ENCODE measurements at places on chromosomes 12 and 14.

- DNase-seq = no peak
Measured at GRCh38 chr12:22116376-22116775, 70.4 kb downstream of the CMAS start.

DNA sequence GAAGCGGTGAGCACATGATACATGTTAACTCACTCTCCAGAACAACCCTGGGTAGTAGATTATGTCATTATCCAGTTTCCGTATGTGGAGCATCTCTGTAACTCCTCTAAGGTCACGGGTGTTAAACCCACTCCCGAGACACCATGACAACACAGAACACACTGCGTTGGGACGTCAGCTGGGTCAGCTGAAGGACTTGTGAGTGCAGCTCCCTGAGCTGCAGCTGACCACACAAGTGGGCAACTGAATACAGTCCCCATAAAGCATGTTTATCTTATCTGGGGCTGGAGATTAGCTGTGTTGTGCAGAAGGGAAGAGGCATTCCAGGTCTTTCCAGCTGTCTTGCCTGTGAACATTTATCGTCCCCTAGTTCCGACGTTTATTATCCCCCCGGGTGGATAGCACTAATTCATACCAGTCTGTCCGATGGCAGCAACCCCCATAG lies 211.5 kb downstream of the CHST11 start:
- DNase-seq = no peak

GRCh38 chr12:9973949-9974348 lies 2.7 kb downstream of the CLEC12A start:
- DNase-seq = no peak

DNA sequence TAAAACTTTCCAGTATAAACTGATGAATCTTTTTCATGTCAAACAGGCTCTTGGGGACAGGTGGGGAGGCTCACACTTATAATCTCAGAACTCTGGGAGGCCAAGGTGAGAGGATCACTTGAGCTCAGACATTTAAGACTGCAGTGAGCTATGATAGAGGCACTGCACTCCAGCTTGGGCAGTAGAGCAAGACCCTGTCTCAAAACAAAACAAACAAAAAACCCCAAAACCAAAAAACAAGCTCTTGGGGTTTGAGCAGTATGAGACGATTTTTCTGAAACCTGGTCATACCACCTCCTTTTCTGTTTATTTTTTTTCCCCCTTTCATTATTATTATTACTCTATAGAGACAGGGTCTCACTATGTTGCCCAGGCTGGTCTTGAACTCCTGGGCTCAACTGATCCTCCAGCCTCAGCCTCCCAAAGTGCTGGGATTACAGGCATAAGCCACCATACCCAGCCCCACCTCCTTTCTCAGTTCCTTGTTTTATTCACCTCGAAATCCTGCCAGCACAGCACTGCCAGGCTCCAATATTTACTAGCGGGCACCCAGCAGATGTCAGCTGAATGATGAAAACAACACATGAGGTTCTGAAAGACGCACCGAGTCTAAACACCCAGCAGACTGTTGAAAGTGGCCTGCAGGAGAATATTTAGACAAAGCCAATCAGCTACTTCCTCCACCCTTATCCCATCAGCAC lies 19.5 kb upstream of the CDK17 start:
- no peak for DNase-seq
